ENCODE measurements at places on chromosomes 11 and 22.

- DNase-seq = no peak
Observed at GRCh38 chr22:27805841-27806240, 4.3 kb upstream of the MN1 start.

DNA sequence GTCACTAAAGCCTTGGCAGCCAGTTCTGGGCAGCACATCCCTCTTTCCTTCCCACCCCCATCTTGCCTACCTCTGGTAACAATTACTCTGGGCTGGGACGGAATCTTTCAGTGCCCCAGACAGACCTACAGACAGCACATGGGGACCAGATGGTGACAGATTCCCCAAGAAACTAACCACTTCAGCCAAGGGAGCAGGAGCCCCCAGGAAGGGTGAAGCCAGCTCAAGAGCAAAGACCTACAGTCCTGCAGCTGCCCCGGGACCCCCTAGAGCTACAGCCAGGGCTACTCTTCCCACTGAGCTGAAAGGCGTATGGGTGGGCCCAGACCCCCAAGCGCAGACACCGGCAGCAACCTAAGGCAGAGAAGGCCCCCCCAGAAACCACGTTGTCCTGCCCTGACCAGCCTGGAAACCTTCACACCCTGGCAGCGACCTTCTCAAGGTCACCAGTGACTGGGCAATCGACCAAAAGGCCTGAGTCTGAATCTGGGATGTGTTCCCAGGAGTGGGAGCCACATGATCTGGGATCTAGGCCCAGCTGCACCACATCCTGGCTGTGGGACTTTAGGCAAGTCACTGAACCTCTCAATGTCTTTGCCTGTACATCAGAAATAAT, 65.8 kb downstream of the LRRC32 start:
- DNase-seq = no peak

DNA sequence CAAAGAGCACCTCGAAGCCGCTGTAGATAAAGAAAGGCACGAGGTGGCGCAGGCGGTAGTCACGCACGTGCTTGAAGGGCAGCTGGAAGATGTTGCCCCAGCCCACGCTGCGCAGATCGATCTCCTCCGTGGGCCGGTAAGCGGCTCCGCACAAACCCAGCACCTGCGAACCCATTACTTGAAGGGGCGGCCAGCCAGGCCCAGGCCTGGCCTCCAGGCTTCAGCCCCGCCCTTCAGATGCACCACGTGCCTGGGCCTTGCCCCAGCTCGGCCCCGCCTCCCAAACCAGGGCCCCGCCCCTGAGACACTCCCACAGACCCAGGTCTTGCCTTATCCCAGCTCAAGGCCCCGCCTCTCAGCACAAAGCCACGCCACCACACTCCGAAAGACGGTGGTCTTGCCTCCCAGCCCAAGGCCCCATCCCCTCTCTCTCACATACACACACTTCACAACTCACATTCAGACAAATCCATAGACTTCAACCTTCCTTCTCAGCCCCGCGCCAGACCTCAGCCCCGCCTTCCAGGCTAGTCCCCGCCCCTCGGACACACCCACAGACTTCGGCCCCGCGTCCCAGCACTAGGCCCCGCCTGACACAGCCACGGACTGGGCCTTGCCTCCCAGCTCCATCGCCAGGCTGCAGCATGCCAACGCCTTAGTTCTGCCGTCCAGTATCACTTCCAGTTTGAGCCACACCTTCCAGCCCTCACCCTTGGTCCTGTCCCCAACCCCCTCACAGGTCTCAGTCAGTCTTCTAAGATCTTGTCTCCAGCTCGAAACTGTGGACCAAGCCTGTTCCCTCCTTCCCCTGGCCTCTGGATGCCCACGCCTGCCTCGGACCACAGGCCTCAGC, 7.0 kb downstream of the UNC93B1 start:
- no peak for DNase-seq

GRCh38 chr11:66454247-66454646, 12.5 kb upstream of the PELI3 start:
- DNase-seq = no peak

GRCh38 chr22:49991167-49991566, 21.4 kb downstream of the IL17REL start:
- no peak for DNase-seq

DNA sequence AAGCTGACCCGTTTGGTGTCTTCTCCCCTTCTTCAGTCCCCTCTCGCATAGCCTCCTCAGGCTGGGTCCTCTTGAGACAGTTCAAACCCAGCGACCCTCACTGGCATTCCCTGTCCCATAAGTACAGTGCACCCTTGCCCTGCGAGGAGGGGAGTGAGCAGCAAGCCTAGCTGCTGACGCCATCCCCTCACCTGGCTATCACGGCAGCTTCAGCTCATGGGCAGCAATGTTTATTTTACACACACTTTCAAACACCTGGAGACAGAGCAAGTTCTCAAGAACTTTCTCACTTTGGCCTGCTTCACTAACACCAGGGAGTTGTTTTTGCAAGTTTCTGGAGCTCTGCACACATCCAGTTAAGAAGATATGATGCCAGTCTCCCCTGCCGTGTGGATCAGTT, 189.6 kb upstream of the E2F8 start:
- no peak for DNase-seq

DNA sequence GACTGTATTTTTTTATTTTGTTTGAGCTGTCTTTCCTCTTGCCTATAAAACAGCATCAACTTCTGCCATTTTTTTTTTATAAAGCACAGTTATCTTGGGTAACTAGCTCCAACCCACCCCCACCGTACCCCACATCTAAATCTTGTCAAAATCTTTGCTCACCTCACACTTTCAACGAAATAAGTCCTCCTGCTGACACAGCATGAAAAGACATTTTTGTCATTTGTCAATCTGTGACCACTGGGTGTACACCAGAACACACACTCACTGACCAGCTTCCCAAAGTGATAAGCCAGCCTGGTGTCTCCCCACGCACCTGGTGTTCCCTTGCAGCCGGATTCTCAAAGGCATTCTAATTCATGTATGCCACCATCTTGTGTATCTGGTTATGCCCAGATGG, 1.7 kb upstream of the TECTA start:
- no peak for DNase-seq

DNA sequence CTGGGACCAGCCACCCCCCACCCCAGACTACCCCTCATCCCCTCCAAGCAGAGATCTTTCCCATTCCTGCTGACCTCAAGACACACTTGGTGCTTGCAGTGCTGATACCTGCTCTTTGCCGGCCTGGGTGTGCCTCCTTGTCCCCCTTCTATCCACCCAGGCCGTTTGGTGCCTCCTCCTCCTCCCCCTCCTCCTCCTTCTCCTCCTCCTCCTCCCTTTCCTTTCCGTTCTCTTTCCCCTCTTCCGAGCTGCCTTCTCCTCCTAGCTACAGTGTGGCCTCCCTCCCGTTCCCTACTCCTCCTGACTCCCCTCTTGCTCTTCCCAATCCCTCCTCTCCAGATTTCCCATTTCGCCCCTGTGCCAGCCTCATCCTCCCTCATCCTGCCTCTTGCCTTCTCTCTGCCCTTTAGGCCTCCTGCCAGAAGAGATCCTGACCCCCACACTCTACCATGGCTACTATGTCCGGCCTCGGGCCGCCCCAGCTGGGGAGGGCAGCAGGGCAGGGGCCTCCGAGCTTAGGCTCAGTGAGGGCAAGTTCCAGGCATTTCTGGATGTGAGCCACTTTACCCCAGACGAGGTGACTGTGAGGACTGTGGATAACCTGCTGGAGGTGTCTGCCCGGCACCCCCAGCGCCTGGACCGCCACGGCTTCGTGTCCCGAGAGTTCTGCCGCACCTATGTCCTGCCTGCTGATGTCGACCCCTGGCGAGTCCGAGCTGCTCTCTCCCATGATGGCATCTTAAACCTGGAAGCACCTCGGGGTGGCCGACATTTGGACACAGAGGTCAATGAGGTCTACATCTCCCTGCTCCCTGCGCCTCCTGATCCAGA, 712 bp downstream of the HSPB2 start:
- DNase-seq = no peak

DNA sequence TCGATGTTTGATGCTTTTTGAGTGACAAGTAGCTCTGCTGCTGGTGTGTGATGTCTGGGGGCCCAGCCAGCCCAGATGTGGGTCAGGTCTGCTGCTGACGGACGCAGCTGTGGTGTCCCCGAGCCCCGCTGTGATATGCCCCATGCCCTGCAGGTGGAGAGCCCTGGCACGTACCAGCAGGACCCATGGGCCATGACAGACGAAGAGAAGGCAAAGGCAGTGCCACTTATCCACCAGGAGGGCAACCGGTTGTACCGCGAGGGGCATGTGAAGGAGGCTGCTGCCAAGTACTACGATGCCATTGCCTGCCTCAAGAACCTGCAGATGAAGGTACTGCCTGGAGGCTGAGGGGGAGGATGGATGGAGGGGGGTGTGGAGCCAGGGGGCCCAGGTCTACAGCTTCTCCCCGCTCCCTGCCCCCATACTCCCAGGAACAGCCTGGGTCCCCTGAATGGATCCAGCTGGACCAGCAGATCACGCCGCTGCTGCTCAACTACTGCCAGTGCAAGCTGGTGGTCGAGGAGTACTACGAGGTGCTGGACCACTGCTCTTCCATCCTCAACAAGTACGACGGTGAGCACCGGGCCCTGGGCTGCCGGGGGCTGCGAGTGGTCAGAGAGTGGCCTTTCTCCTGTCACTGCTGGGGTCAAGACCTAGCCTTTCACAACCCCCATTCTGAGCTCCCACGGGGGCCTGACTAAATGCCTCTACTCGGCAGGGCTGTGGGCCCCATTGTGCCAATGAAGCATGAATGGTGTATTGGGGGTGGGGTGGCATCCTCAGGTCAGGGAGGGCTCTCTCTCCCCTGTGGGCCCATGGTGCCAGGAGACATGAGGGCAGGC, 7.3 kb downstream of the AIP start:
- DNase-seq = no peak

All from stimulated activated CD8-positive, alpha-beta memory T cell treated with anti-CD3 and anti-CD28 coated beads, Interleukin-4, amount 100 ng/mL, for 4 hours (primary cell).